Glutamatergic neuron (in vitro differentiated cells): ENCODE measurements at places on chromosomes 13 and 19.

DNA sequence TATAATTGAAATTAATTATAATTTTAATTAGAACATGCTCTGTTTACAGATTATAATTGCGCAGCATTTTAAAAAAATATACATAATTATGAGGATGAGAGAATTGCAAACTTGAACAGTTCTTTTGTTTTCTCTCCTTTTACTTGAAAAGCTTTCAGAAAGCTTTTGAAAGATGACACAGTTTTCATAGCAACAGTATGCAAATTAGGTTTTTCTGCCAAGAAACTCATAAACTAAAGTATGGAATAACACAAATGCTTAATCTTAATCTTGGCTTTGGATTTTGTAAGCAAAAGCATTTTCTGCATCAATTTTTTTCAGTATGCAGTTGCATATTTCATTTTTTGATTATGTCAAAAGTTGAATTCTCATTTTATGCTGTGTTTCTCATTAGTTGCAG lies 32.8 kb upstream of the AKAP11 start:
- no peak for DNase-seq

DNA sequence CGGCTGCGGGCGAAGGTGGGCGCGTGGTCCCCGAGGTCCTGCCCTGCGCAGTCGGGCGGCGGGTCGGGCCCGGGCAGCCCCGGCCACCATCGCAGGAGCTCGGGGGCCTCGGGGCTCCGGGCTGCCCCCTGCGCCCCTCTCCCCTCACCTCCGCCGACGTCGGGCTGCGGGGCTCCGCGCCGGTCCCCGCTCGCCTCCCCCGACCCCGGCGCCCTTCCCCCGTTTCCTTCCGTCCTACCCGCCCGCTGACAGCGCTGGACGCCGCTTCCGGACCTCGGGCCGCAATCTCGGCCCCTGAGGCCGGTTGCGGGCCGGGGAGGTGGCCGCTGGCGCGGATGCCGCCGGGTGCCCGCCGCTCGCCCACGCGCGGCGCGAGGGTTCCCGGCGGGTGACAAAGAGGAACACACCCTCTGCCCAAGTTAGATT lies 720 bp downstream of the FARP1 start:
- DNase-seq = peak; percentile 40

DNA sequence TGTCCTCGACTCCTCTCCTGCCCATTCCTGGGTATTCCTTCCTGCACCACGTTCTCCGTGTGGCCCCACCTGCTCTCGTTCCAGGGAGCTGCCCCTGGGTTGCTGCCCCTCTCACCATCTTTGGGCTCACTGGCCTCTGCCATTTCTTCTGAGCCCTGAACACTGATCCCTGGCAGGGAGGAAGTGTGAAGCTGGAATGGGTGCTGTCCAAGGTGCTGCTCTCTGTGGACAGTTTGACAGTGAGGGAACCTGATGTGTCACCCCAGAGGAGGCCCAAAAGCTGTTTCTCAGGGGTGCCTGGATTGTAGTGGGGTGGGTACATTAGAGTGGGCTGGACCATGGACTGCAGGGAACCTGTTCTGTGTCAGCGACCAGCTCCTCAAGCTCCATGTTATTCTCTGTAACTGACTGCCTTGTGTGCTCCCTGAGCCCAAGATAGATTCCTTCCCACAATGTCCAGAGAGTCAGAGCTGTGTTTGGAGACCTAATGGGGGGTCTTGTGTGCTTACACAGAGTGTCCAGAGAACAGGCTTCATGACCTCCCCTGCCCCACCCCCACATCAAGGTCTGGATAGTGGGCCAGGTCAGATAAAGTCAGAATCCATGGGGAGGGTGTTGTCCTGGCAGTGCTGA lies 7.2 kb upstream of the CEACAM8 start:
- no peak for DNase-seq

- no peak for DNase-seq
Measured at GRCh38 chr19:3651684-3652083, 25.1 kb upstream of the CACTIN start.

- DNase-seq = no peak
Measured at GRCh38 chr19:54662730-54663129, at the start of gene LILRB4. Gene LILRB4 (plus strand): TSS chr19:54662985. CDS start chr19:54663034, 49 bp downstream.

GRCh38 chr19:19106056-19106551 lies 32.2 kb downstream of the TMEM161A start:
- DNase-seq = peak; percentile 63

- DNase-seq = no peak
Measured at GRCh38 chr19:6743066-6743465, 3.6 kb downstream of the TRIP10 start.

- peak; percentile 21 for DNase-seq
Measured at GRCh38 chr13:42398533-42398932, 126.6 kb downstream of the AKAP11 start.

DNA sequence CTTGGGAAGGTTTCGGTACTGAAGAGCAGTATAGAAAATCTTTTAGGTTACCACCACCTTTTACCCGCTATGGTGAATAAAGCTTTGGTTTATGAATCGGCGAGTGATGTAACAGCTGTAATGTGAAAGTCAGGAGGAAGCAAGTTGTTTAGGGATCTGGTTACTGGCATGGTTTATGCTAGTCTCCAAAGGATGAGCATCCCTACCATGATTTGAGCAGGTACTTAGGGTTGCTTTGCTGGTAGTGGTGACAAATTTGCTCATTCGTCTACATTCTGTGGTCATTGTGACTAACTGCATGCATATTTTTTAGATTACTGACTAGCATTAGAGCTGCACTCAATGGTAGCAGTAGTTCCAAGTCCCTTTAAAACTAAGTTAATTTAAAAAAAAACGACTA lies 104.1 kb downstream of the FRY start:
- no peak for DNase-seq

DNA sequence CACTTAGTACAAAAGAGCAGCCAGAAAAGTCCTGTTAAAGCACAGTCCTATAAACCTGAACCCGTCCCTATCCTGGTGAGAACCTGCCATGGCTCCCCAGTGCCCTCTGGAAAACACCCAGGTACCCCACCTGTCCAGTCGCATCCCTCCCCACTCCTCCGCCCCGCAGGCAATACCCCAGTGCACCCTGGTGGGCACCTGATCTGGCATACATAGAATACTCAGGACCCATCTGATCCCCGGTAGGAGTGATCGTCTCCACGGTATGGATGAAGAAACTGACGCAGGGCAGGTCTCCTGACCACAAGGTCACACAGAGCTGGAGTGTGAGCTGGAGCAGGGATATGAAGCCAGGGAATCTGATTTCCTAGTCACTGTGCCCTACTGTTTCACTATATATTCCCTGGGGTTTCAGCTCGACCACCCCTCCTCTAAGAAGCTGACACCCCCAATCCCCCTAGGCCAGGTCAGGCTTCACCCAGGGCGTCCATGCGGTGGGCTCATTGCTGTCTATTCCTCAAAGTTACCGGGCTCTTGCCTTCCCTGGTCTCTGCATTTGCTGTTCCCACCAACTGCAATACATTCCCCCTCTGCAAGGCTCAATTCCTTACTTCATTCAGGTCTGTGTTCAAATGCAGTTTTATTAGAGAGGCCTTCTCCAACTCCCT lies 12.6 kb downstream of the FBXO46 start:
- DNase-seq = no peak

GRCh38 chr19:18468517-18468916 lies 30.6 kb upstream of the ISYNA1 start:
- no peak for DNase-seq

DNA sequence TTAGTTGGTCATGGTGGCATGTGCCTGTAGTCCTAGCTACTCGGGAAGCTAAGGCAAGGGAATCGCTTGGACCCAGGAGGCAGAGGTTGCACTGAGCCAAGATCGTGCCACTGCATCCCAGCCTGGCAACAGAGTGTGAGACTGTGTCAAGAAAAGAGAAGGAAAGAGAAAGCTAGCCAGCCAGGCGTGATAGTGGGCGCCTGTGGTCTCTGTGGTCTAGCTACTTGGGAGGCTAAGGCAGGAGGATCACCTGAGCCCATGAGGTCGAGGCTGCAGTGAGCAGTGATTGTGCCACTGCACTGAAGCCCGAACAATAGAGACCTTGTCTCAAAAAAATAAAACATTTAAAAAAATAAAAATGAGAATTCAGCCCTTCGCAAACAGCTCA lies 33.3 kb downstream of the TIMM13 start:
- no peak for DNase-seq

DNA sequence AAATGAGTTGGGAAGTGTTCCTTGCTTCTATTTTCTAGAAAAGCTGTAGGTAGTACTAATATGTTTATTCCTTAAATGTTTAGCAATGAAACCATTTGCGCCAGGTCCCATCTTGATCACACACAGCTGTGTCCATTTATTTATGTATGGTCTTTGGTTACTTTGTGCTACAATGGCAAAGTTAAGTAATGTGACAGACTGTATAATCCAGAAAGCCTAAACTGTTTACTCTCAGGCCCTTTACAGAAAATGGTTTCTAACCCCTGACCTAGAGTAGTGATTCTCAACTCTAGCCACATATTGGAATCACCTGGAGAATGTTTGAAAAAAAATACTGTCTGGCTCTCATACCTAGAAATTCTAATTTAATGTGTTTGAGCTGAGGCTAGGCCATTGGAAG lies 21.3 kb downstream of the SLC46A3 start:
- no peak for DNase-seq

GRCh38 chr19:38805180-38805579 lies 7.6 kb downstream of the LGALS4 start:
- no peak for DNase-seq
